Hepatocyte (in vitro differentiated cells): ENCODE measurements at places on chromosomes 5 and 9. TPM values are rescaled to one million over a fixed set of nuclear protein-coding genes. Genes with fewer than 3 reads are reported as not detected.

GRCh38 chr9:78783743-78784142 is 486.8 kb downstream of the PSAT1 start:
- no peaks in the 10 kb centered on the region for H3K4me1 ChIP-seq
- no peaks in the 10 kb centered on the region for H3K27me3 ChIP-seq
- no peak overlapping the region for H3K4me3 ChIP-seq
- H3K27ac ChIP-seq: no peak overlapping the region
- H3K36me3 ChIP-seq: no peaks in the 10 kb centered on the region

DNA sequence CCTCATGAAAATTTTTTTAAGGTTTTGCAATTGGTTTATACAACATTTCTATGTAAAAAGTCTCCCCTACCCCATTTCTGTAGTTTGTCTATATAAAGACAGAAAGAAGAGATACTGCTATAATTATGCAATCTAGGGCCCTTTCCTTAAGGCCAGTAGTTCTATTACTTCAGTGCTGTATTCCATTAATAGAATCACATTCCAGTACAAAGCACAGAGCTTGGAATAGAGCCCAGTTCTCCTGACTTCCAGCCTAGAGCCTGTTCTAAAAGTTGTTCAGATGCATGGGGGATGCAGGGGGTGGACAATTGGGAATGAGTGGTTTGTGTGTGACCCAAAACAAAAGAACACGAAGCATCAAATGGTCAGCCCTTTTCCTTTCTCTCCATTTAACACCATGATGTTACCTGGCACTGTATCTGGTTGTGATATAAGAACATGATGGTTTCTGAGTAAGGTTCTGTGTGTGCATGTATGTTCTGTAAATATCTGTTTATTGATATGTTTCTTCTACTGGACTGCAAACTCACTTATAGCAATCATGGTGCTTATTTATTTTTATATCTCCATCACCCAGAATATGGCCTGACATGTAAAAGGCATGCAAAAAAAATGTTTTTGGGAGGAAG is 8.2 kb upstream of the GRAMD2B start:
- no peaks in the 10 kb centered on the region for H3K36me3 ChIP-seq
- no peak overlapping the region for H3K4me3 ChIP-seq
- DNase-seq: peak; percentile 16
- no peaks in the 10 kb centered on the region for H3K4me1 ChIP-seq
- H3K27me3 ChIP-seq: no peaks in the 10 kb centered on the region
- H3K27ac ChIP-seq: no peak overlapping the region

The NUTM2F gene
- 0.32 and 0.87 TPM in 2 replicates for total RNA-seq

- DNase-seq: no peak
- no peaks in the 10 kb centered on the region for H3K36me3 ChIP-seq
- H3K4me1 ChIP-seq: peaks cover 33% of the 10 kb centered on the region
- peak overlapping the region; percentile 99 for H3K27ac ChIP-seq
- H3K27me3 ChIP-seq: no peaks in the 10 kb centered on the region
- peak overlapping the region; percentile 66 for H3K4me3 ChIP-seq
Observed at GRCh38 chr5:151685749-151686673, 704 bp downstream of the SPARC start.

GRCh38 chr5:94779684-94780083 is 161.2 kb downstream of the SLF1 start:
- H3K27ac ChIP-seq: no peak overlapping the region
- H3K4me3 ChIP-seq: no peak overlapping the region
- no peaks in the 10 kb centered on the region for H3K27me3 ChIP-seq
- no peaks in the 10 kb centered on the region for H3K36me3 ChIP-seq
- no peaks in the 10 kb centered on the region for H3K4me1 ChIP-seq

DNA sequence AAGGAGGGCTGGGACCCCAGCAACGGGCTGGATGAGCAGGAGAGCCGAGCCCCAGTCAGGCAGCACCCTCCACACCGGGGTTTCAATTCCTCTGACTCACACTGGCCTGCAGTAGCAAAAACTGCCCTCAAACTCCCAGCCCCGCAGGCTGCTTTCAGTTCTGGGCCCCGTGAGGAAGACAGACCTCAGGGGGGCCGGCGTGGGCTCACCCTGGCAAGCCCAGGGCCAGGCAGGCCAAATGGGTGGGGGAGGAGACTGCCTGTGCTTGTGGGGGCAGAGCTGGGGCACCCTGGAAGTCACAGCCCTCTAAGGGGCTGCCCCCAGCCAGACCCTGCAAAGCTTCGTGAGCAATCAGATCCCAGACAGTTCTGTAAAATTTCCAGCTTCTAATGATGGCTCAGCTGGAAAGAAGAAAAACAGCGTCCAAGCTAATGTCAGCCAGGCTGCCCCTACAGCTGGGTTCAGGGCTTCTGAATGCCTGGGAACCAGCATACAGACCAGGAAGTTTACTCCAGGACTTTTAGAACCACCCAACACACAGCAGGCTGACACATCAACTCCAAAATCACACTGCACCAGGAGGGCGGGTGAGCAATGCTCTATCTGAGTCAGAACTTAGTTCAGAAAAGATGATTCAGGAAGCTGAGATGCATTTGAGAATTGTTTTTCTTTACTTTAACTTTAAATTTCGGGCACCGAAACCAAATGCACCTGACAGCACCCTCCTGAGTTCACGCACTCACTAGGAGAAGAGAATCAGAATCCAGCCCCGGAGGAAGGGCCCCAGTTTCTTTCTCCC is 34.7 kb downstream of the LPCAT1 start:
- no peak for DNase-seq
- no peaks in the 10 kb centered on the region for H3K36me3 ChIP-seq
- no peak overlapping the region for H3K4me3 ChIP-seq
- H3K27me3 ChIP-seq: no peaks in the 10 kb centered on the region
- no peaks in the 10 kb centered on the region for H3K4me1 ChIP-seq

GRCh38 chr9:137085920-137086530 is 760 bp upstream of the MAN1B1 start:
- H3K36me3 ChIP-seq: no peaks in the 10 kb centered on the region
- H3K27ac ChIP-seq: peak overlapping the region; percentile 88
- peak overlapping the region; percentile 34 for H3K4me3 ChIP-seq
- DNase-seq: peak; percentile 55
